ENCODE measurements at places on chromosomes 12 and 14.
A peak's percentile ranks its signal among the peaks of the same experiment; 100 is the strongest.

DNA sequence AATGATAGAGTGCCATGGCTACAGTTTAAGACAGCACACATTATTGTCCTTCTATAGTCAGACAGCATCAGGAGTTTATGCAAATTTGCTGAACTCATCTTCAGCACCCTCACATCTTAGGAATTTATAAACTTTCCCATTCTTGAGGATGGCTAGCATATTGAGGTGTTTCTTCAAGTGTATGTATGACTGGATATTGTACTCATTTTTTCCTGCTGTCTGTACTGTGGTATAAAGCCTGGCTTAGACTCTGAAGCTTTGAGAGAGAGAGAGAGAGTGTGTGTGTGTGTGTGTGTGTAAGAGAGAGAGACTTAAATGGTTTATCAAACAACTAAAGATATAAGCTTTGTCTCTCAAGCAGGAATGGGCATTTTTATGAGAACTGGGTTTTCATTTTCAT is 161.6 kb downstream of the PIK3C2G start:
- DNase-seq, result no peak

DNA sequence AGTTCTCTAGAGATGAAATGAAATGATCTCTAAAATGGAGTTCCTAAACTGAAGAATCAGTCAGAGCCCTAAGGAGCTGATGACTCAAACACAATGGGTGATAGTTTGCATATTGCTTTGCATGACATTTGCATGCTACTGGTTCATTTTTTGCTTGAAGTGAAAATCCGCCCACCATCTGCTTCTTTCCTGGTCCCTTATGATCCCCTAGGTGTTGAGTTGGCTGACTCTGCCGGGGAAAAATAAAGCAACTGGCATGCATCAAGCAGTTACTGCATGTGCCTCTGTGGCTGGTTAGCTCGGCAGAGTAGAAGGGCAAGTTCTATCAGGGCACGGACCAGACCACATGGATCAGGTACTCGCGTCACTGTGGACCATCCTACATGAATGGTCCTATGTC is 151.1 kb downstream of the PPM1H start:
- DNase-seq, result no peak

GRCh38 chr14:71651228-71651627 is 281.0 kb upstream of the RGS6 start:
- no peak for DNase-seq

GRCh38 chr14:99280066-99280731 is 8.2 kb upstream of the BCL11B start:
- DNase-seq, result no peak

DNA sequence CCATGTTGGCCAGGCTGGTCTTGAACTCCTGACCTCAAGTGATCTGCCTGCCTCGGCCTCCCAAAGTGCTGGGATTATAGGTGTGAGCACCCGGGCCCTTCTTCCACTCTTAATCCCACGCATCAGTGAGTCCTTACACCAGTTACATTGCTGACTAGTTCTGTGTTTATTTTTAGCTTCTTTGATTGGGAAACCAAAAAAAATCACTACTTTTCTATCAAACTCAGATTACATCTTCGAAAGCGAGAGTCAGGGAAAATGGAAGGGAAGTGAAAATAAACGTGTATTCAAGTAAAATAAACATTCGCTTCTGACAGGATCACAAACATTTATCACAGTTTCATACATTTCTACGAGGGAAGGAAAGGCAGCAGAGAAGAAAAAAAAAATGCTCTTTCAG is 32.2 kb downstream of the FGD6 start:
- DNase-seq, result no peak

GRCh38 chr14:64191756-64192155 is 102.4 kb downstream of the ESR2 start:
- peak; percentile 33 for DNase-seq

DNA sequence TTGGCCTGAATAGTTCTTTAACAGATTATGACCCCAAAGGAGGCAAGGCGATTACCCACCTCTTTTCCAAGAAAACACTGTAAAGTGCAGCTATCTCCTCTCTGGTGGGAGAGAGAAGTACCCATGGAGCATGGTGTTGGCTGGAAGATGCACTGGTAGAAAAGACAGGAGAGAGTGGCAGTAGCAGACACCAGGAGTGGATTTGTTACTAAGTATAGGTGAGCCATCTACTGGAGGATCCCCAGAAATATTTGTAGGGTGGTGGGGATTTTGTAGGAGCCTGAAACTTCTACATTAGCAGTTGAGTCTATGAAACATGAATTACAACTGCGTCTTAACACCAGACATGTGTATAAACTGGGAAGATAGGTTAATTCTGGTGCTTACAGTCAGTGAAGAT is 148.0 kb downstream of the SLC38A4 start:
- DNase-seq, result peak; percentile 55

DNA sequence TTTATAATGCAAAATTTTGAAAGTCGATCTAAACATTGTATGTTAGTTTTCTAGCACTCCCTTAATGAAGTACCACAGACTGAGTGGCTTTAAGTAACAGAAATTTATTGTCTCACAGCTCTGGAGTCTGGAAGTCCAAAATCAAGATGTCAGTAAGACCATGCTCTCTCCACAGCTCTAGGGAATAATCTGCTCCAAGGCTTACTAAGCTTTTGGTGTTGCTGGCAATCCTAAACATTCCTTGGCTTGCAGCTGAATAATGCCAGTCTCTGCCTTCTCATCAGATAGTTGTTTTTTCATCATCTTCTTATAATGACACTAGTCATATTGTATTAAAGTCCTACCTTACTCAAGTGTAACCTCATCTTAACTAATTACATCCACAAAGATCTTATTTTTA is 102.2 kb downstream of the RASSF9 start:
- DNase-seq, result no peak

DNA sequence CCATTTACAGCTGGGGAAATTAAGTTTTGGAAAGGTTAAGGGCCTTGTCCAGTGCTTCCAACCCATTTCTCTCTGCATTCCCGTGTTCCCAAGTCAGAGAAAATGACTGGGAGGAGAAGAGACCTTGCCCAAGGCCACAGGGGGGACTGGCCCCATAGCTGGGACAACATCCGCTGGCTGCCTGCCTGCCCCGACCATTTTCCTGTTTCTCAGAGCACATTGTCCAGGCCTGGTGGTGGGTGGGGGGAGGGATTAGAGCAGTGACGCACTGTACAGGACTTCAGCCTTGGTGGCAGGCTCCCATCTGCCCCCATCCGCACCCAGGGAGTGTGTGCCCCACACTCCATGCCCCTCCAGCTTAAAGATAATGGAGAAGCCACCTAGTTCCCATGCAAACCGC is 27.7 kb downstream of the DIO3 start:
- DNase-seq, result no peak

- DNase-seq, result no peak
These were observed 18.7 kb upstream of the OASL start for GRCh38 chr12:121057794-121058193.

GRCh38 chr12:46153268-46153872 is 115.5 kb downstream of the SLC38A1 start:
- peak; percentile 59 for DNase-seq

DNA sequence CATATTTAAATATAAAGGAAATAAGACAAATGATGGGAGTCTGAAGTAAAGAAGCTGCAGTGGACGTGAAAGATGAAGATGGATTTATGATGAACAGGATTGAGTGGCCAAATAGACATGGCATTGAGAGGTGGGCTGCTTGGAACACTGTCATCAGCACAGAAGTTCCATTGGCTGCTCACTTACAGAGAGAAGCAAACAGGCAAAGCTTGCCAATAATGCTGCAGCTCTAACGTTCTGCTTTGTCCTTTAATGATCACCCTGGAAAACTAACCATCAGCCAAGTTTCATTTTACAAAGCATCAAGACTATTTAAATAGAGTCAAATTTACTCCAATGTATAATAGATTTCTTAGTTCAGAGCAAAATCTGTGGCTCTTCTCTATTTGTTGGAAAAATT is 721.4 kb downstream of the TMTC2 start:
- DNase-seq, result no peak

DNA sequence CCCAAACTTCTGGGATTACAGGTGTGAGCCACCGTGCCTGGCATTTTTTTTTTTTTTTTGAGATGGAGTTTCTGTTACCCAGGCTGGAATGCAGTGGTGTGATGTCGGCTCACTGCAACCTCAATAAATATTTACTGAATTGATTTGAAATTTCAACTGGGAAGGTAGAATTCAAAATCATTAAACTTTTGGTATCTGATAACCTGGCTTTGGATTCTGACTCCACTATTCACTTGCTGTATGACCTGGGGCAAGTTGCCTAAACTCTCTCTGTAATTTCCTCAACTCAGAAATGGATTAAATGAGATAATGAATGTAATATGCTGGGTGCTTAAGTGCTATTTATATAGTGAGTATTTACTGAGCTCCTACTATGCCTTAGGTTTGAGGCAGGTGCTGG is 8.7 kb upstream of the METAP2 start:
- no peak for DNase-seq

DNA sequence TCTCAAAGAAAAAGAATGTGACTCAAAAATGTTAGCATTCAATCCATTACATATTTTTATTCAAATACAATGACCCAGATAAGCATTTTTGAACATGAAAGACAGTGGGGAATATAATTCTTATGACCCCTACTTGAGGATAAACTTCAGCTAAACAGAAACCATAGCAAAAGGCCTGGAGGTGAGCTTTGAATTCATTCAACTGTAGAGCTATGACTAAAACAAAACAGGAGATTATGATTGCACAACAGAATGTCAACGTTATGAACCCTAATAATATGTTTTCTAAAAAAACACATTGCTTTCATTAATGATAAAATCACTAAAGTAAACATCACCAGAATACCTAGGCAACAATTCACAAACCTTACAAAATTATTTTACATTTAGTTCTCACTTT is 27.8 kb downstream of the EFCAB11 start:
- DNase-seq, result no peak

- DNase-seq, result peak; percentile 80
These were observed 122.0 kb downstream of the TMEM117 start for GRCh38 chr12:43957732-43958372.

GRCh38 chr12:129005829-129006228 is 152.6 kb downstream of the GLT1D1 start:
- DNase-seq, result no peak

- no peak for DNase-seq
These were observed 10.3 kb downstream of the KRT75 start for GRCh38 chr12:52423661-52424500.

- DNase-seq, result no peak
These were observed 14.2 kb upstream of the DLK1 start for GRCh38 chr14:100712490-100712889.

DNA sequence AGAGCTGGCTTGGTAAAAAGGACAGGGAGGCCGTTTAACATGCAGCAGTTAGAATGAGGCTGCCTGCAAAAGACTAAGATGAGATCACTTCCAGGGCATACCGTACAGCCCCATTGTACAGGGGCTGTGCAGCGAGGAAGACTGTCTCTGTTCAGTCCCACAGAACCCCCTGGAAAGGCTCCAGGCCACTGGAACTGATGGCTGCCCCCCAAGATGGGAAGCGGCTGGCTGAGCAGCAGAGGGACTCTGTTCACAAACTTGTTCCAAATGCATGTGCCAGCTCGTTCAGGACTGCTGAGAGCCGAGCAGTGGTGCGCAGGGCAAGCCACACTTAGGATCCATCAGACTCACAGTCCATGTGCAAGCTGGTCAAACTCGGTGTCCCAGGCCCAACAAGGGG is 82.9 kb downstream of the CHGA start:
- no peak for DNase-seq

DNA sequence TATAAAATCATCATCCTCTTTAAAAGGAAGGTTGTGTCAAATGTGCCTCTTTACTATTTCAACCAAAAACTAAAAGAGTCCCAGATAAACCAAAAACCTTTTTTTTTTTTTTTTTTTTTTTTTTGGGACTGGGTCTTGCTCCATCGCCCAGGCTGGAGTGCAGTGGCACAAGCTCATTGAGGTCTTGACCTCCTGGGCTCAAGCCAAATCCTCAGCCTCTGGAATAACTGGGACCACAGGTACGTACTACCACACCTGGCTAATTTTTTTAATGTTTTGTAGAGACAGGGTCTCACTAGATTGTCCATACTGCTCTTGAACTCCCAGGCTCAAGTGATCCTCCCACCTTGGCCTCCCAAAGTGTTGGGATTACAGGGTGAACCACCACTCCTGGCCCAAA is 16.4 kb upstream of the SELPLG start:
- DNase-seq, result peak; percentile 54

- no peak for DNase-seq
These were observed 44.6 kb upstream of the FAR2 start for GRCh38 chr12:29104516-29104915.

DNA sequence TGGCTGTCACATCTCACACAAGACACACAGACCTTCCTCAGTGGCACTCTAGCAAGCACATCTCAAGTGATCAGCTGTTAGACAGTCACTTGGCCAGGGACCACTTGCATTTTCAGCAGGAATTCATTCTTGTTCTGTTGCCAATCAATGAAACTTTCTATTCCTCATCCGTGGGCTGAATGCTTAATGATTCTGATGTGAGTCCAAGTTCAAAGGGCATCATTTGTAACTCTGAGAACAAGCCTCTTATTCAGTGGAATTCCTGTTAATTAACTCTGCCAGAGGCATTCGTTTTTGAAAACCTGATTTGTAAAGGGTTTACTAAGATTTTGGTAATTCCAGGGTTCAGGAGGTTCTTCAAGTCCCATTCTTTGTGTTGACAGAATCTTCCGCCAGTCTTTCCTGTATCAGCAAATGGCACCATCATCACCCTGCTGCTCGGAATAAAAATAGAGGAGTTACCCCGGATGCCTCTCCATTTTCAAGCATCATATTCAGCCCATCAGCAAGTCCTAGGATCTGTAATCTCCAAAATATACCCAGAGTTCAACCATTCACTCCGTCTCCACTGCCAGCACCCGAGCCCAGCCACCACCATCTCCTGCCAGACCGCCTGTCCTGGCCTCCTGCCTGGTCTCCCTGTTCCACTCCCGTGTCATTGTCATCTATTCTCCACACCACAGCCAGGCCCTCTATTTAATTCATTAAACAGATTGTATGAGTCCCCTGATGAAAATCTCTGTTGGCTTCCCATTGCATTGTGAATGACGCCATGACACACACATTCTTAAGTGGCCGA is 473.4 kb downstream of the AACS start:
- DNase-seq, result no peak

- no peak for DNase-seq
These were observed 24.7 kb upstream of the BEGAIN start for GRCh38 chr14:100611811-100612480.

DNA sequence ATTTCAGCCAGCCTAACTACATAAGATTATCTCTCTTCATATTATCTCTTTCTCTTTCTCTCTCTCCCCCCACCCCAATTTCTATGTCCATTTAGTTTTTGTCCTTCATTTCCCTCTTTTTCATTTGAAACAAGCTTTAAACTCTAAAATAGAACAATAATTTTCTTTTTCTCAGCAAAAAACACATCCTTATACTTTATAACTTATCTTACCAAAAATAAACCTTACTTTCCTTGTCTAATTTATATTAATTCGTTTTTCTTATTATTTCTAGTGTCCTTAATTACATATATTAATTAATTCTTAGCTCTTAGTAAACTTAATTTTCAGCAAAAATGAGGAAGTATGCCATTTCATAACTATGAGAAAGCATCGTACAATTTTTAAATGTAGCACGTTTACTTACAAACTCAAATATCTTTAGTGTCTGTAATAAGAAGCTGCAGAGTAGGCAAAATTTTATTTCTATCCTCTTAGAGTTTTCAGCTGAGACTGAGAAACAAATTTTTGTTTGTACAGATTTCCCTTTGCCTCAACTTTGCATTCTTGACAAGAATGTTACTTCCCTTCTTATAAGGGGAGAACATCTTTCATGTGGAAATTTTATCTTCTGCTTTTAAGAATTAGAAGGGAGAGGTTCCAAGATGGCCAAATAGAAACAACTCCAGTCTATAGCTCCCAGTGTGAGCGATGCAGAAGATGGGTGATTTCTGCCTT is 65.1 kb upstream of the ST8SIA1 start:
- DNase-seq, result no peak
